ENCODE measurements at places on chromosomes 16 and 17. TPM values are rescaled to one million over a fixed set of nuclear protein-coding genes. Genes with fewer than 3 reads are reported as not detected.

- no peak for DNase-seq
Measured at GRCh38 chr17:56141046-56141839, 12.0 kb upstream of the ANKFN1 start.

Gene AOC2
- total RNA-seq, result not detected

Gene SAMD14
- total RNA-seq, result 6.2 TPM

DNA sequence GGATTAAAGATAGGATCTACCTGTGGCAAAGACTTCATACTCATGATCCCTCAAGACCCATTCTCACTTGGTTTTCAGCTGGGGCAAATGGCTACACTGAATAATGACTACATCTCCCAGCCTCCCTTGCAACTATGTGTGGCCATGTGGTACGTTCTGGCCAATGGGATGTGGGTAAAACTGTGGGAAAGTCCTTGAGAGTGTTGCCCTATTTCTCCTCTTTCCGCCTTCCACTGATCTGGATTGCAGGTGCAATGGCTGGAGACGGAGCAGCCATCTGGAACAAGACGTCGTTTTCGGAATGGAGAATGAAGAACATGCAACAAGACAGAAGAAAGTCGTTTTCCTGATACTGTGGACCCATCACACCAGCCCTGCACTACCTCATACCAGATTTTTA is 48.5 kb downstream of the HAPSTR1 start:
- no peak for DNase-seq

Gene ACSM2B
- total RNA-seq, result not detected

Gene CD68
- total RNA-seq, result 7.4 TPM

DNA sequence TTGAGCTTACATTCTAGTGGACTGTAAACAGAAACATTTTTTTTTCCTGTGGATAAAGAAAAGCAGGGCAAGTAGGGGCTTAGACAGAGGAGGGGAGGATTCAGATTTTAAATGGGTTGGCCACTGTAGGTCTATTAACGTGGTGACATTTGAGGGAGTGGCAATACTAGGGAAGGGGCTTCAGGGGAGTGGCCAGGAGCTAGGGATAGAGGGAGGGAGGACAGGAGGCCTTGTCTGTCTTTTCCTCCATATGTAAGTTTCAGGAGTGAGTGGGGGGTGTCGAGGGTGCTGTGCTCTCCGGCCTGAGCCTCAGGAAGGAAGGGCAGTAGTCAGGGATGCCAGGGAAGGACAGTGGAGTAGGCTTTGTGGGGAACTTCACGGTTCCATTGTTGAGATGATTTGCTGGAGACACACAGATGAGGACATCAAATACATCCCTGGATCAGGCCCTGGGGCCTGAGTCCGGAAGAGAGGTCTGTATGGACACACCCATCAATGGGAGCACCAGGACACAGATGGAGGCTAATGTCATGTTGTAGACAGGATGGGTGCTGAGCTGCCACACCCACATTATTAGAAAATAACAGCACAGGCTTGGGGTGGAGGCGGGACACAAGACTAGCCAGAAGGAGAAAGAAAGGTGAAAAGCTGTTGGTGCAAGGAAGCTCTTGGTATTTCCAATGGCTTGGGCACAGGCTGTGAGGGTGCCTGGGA is 6.5 kb upstream of the HBM start:
- DNase-seq, result no peak

Gene TAOK2
- total RNA-seq, result 37.1 TPM

DNA sequence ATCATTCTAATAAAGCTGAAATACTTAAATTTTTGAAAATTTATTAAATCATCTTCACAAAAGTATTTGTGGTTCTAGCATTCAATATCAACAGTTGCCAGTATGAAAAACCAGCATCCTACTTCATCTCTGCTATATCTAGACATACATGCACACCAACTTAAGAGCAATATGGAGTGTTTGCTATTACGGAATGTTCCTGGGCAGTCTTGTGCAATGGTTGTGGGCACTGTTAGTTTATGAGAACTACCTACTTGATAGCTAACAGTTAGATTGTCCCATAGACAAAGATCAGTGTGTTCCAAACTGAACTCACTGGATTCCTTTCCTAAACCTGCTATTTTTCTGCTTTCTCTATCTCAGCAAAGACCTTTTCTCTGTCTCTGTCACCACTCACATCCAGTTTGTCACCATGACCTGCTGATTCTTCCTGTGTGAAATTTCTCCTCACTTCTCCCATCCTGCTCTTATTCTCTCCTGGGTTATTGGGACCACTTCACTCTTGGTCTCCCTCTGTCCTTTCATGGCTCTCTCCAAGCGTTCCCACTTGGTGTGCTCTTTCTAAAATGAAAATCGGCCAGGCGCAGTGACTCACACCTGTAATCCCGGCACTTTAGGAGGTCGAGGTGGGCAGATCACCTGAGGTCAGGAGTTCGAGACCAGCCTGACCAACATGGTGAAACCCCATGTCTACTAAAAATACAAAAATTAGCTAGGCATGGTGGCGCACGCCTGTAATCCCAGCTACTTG is 27.7 kb downstream of the CNTROB start:
- DNase-seq, result no peak

DNA sequence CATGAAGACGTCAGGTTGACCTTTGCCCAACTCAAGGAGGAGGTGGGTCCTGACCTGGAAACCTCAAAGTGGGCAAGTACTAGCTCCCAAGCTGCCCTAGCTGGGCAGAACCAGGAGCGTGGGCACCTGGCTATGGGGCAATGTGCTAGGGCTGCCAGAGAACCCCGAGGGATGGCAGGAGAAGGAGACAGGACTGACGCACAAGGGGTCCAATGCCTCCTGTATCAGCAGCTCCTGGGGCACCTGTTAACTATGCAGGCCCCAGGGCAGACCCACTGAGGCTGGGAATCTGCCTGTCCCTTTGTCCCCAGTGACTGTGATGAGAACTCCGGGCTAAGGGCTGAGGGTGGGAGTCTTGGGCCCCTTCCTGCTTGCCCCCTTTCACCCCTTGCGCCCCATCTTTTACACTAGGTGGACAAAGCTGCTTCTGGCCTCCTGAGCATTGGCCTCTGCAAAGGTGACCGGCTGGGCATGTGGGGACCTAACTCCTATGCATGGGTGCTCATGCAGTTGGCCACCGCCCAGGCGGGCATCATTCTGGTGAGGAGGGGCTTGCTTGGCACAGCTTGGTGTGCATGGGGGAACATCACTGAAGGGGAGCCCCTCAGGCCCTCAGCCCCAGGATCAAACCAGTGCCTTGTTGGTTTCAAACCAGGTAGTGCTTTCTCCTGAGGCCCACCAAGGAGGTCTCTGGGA is 7.7 kb downstream of the CHAD start:
- DNase-seq, result no peak

DNA sequence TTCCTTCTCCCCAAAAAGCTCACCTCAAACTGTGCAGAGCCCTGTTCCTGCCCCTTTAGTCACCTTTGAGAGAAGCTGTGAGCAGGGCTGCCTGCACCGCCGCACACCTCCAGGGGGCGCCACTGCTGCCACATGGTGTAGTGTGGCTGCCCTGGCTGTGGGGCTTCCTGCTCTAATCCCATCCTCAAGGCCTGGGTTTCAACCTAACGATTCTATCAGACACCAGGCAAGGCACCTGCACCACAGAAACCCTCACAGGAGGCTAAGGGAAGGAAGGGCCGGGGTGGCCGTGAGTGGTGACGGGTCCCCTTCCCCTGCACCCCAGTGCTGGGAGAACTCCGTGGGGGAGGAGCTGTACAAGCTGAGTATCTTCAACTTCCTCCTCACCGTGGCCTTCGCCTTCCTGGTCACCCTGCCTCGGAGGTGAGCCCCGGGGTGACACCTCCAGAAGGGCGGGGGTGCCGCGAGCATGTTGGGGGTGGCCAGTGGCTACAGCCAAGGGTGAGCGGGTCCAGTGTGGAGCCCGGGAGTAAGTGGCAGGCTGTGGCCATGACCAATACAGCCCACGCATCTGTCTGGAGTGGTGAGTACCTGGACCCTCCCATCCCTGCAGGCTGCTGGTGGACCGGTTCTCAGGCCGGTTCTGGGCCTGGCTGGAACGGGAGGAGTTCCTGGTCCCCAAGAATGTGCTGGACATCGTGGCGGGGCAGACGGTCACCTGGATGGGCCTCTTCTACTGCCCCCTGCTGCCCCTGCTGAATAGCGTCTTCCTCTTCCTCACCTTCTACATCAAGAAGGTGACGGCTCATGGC is 7.0 kb downstream of the TMC8 start:
- no peak for DNase-seq

- DNase-seq, result no peak
Measured at GRCh38 chr16:10362077-10362863, 23.6 kb upstream of the ATF7IP2 start.

- DNase-seq, result no peak
Measured at GRCh38 chr16:46976550-46976949, 3.1 kb upstream of the DNAJA2 start.

- no peak for DNase-seq
Measured at GRCh38 chr17:73888862-73889261, 244.6 kb upstream of the SDK2 start.

Gene IFT20
- total RNA-seq, result 30.5 TPM
